ENCODE measurements at places on chromosomes 12 and 14.

- DNase-seq = no peak
Observed at GRCh38 chr12:49901986-49902385, 1.7 kb downstream of the FAIM2 start.

DNA sequence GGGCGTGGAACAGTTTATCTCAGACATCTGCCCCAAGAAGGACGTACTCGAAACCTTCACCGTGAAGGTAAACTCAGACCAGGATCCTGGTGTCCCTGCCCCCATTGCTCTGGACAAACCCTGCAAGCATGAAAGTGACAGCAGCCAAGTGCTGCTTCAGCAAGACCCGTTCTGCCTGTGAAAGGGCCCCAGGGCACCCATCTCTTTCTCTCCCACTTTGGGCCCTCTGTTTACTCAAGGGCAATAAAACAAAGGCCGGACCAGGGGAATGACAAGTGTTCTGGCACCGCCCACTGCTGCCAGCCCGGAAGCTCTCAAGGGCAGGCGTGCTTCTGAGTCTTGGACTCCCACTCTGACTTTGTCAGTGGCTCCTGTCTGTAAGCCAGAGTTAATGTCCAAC is 35.3 kb downstream of the CD9 start:
- DNase-seq = no peak

- DNase-seq = no peak
Observed at GRCh38 chr14:22384974-22385526, 204.0 kb downstream of the DAD1 start.

GRCh38 chr12:117273091-117273490 is 82.8 kb upstream of the FBXO21 start:
- no peak for DNase-seq

DNA sequence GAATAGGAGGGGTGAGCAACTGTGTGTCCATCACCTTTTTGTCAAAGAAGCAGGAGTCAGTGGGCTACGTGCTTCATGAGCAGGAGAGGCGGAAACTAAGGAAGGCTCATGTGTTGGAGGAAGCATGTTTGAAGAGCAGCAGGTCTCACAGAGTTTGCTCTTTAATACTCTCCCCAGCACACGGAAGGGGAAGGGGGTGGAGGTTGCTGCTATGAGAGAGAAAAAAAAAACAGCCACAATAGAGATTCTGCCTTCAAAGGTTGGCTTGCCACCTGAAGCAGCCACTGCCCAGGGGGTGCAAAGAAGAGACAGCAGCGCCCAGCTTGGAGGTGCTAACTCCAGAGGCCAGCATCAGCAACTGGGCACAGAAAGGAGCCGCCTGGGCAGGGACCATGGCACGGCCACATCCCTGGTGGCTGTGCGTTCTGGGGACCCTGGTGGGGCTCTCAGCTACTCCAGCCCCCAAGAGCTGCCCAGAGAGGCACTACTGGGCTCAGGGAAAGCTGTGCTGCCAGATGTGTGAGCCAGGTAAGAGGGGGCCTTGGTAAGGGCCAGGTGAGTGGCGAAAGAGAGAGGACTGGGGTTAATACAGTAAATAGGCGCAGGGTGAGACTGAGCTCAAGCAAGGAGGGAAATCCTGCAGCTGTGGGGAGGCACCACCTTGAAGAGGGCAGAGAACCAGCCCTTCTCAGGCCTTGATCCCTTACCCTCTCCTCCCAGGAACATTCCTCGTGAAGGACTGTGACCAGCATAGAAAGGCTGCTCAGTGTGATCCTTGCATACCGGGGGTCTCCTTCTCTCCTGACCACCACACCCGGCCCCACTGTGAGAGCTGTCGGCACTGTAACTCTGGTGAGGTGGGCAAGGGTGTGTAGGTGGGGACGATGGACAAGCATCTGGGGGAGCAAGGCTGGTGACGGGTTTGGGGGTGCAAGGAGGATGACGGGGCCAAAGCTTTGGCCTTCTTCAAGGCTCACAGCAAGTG is at the start of gene CD27:
Gene CD27, plus strand, starts transcription at position 252 of the 985 bp plus-strand sequence. Its CDS starts 141 bp downstream, at position 393.
- no peak for DNase-seq

- no peak for DNase-seq
Observed at GRCh38 chr12:15601210-15601800, 187.9 kb downstream of the EPS8 start.

DNA sequence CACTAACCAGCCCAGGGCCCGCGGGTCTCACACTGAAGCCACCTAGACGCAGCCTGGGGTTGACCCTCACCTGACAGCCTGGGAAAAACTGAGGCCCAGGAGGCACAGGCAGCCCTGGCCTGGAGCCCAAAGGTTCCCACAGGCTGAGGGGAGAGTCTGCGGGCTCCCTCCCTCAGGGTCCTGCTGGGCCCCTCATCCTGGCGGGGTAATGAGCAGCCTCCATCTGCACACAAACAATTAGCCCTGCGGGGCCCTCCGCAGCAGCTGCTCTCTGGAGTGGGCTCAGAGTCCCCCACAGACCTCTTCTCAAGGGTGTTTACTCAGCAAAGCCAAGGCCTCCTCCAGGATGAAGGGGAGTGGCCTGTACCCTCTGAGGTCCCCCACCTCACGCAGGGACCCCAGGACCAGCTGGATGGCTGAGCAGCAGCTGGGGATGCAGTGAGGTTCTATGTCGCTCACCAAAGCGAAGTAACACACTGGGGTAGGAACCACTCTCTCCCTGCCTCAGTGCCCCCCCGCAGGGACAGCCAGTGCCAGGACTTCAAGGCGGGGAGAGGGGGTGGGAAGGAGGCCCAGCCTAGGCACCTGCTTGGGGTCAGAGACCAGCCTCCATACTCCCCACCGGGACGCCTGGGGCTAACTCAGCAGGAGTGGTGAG is 7.3 kb downstream of the AKT1 start:
- DNase-seq = no peak

GRCh38 chr12:45469902-45470301 is 254.0 kb downstream of the ANO6 start:
- DNase-seq = no peak

GRCh38 chr14:35927727-35928126 is 101.6 kb downstream of the BRMS1L start:
- DNase-seq = no peak

DNA sequence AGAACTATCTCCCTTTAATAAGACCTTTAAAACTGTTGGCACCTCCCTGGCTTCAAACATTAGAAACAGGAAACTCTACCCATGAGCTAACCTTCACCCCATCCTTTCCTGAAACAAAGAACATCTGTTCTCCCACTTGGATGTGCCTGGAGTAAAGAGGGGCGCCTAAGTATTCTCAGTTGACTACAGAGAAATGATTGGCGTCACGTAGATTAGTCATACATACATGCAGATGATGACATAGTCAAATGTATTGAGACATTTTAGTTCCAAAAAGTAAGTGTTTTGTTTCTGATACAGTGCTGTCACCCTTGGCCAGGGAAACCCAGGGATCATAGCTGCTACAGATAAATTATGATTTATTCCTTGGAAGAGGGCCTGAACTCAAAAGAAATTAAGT is 260.0 kb upstream of the PLEKHG7 start:
- no peak for DNase-seq

GRCh38 chr12:16369156-16369555 is 21.7 kb downstream of the MGST1 start:
- DNase-seq = no peak
